ENCODE measurements at places on chromosomes 5 and 9.

GRCh38 chr9:4226331-4227250, 73.3 kb downstream of the GLIS3 start:
- DNase-seq: no peak

- DNase-seq: no peak
Measured at GRCh38 chr5:143186623-143187022, 216.9 kb downstream of the NR3C1 start.

DNA sequence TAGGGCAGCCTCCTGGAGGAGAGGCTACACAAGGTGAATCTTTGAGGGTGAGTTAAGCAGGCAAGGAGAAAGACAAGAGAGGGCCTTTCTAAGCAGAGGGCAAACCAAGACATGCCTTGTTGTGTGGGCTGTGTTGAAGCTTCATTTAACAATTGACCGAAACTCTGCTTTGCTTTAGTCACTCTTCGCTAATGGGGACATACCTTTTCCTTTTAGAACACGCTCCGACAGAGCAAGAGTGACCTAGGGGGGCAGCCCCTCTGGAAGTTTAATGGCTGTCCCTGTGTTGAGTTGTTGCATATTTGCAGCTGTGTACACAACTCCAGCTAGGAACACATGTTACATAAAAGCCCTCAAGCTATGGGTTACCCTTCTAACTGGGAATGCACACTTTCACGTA, 218.1 kb upstream of the WWC1 start:
- DNase-seq: no peak

GRCh38 chr9:115398996-115399395, 281.0 kb upstream of the TNC start:
- no peak for DNase-seq

DNA sequence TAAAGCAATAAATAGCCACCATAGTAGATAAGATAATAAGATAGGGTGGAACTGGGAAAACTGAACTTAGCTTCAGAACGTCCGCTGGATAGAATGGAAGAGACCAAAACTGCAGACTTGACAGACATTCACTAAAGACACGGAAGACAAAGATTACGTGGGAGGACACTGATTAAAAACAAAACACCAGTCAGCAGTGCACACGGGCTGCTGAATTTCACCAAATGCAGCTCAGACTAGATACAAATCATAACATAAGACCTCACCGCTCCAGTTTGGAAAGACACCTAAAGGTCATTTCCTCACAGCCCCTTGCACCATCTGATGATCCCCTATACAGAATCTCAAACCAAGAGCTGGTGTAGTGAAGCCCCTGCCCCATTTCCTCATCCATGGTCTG, 2.9 kb upstream of the OR2Y1 start:
- no peak for DNase-seq

GRCh38 chr9:70113403-70114022, 69.9 kb downstream of the MAMDC2 start:
- peak; percentile 69 for DNase-seq

DNA sequence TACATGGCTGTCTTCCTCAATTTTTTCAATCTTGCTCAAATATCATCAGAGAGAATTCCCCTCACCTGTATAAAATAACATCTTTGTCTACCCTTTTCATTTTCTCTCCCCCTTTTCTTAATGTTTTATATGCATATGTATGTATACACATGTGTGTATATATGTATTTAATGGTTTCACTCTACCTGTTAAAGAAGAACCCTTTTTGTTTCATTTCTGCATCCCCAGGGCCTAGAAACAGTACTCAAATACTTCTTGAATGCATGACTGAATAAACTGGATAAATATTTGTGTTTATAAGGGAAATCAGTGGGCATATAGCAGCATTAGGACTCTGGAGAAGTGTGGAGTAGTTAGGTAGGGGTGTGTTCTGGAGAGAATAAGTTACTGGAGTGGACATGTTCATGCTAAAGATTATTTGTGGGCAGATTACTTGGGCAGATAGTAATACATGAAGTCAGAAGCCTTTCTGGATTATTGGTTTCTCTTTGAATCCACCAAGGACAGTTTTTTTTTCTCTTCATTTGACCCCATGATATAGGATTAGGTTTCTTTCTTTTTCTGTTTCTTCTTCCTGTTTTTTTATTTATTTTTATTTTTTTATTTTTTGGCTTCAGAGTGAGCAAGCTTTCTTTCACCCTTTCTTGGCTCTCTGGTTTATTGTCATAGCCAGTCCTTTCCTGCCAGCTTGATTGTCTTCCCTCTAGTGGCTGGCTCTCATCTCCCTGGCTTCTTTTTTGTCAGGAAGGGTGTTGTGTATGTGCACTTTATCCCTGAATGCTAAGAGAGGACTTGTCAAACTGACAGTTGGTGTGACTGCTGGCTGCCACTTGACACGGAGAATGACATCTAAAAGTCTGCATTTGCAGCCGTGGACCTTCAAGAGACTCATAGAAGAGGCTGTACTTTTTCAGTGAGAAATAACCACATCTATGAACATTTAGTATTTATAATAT, 89.3 kb downstream of the ZCCHC7 start:
- DNase-seq: no peak

GRCh38 chr5:149073213-149073612, 10.4 kb upstream of the SH3TC2 start:
- no peak for DNase-seq

GRCh38 chr5:14122089-14122488, 21.1 kb upstream of the TRIO start:
- no peak for DNase-seq
